ENCODE measurements at places on chromosomes 2 and 18.

DNA sequence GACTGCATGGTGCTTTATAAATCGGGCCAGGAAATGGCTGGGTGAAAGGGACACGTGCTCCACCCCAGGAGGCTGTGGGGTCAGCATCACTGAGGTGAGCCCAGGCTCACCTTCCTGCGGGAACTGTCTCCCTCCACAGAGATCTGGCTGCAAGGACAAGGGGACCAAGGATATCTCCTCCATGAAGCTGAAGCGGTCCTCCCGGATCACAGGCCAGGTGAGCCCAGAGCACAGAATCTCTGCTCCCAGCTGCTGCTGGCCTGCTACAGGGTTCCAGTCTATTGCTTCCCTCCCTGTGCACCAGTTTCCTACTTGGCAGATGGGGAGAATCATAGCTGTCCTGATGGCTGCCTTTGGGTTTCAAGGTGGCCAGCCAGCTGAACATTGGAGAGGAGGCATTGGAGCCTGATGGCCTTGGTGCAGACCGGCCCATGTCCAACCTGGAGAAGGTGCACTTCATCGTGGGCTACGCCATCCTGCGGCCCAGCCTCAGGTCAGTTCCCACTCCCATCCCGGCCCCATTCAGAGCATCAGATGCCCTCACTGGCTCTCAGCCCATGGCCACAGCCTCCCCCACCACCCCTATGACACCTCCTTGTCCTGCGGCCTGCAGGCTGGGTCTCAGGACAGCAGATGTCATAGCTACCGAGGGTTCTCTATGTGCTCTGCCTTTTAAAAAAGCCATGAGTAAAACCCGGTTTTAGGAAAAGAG lies 33.7 kb upstream of the GPR17 start:
- no peak for DNase-seq

- no peak for DNase-seq
These were observed 277.0 kb downstream of the ZNF521 start for GRCh38 chr18:25074925-25075324.

GRCh38 chr2:18961991-18962421 lies 372.6 kb upstream of the NT5C1B start:
- DNase-seq = no peak

GRCh38 chr18:73691118-73691517 lies 456.5 kb downstream of the FBXO15 start:
- no peak for DNase-seq

DNA sequence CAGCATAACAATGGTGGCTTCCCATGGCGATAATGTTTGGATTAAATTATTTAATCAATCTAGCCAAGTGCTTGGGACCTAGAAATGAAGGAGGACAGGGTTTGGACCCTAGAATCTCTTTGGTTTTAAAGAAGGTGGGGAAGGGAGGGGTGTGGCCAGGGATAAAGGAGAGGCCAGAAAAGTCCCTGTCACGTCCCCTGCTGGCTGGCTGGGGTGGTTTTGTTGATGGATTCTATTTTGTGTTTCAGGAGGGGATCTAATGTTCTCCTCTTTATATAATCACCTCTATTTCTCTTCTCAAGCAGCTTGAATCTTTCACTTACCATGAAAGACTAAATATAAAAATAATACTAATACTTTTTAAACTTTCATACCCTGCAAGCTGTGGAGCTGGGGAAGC lies 52.6 kb upstream of the GALR1 start:
- no peak for DNase-seq
